Forelimb muscle (tissue), 1 donor: ENCODE measurements at places on chromosomes 16 and 17.

GRCh38 chr16:80527297-80527696 lies 13.5 kb upstream of the DYNLRB2 start:
- DNase-seq, result no peak

DNA sequence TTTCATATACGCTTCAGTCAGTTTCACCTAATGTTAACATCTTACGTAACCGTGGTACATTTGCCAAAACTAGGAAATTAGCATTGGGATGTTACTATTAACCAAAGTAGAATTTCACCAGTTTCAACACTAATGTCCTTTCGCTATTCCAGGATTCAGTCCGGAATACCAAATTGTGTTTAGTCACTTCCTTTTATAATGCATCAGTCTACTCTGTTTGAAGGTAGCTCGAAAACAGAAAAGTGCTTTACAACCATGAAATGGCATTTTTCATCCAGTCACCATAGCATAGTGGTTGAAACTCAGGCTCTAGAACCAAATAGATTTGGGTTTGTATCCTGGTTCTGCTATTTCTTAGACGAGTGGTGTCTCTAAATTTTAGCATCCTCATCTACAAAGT lies 29.4 kb downstream of the AP2B1 start:
- DNase-seq, result no peak

- DNase-seq, result no peak
Observed at GRCh38 chr17:78000341-78000740, 41.8 kb downstream of the TNRC6C start.

- DNase-seq, result no peak
Observed at GRCh38 chr17:78272914-78273258, 41.5 kb downstream of the TMEM235 start.

GRCh38 chr16:75265911-75266701 lies 14.7 kb upstream of the BCAR1 start:
- no peak for DNase-seq

DNA sequence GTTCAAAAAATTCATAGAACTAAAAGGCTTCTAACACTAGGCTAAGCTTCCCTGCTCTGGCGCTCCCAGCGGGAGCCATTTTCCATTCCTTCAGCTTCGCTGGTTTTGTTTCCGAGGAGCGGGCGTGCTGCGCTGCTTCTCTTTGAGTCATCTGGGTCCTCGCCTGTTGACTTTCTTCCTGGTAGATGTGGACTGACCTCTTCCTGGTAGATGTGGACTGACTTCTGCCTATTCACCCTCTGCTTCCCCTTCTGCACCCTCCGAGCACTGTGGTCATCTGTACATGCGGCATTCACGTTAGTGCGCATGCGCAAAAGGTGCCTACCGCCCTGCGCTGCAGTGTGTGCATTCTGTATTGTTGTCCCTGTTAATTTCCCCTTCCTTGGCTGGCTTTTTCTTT lies 40.8 kb upstream of the SEC14L1 start:
- DNase-seq, result no peak

GRCh38 chr16:88437367-88437964 lies 15.6 kb upstream of the ZFPM1 start:
- no peak for DNase-seq

DNA sequence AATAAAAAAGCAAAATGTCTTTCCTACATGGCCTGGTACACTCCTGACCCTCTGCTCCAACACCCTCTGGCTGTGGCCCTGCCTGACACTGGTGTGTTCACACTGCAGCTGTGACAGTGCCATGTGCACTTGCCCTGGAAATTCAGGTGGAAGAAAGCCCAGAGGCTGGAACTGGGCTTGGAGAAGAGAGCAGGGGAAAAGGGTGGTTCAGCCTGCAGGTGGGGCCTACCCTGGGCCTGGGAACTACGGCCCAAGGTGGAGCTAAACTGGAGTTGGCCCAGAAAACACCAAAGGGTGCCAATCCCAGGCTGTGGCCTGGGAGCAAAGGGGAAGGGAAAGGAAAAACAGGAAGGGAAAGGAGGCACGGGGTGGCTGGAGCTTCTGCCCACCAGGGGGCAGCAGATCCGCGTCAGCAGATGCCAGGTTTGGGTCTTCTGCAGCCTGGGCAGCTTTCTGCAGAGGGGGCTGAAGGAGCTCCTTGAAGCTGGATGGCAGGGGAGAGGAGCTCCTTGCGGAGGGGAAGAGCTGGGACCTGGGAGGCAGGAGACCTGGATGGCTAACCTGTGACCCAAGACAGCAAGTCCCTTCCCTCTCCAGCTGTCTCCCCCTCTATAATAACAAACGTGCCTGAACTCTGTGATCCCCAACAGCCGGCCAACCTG lies 15.4 kb upstream of the CTCF start:
- no peak for DNase-seq

GRCh38 chr17:50640686-50641351 lies 6.1 kb downstream of the ABCC3 start:
- DNase-seq, result no peak

GRCh38 chr17:57722704-57723043 lies 22.4 kb downstream of the CCDC182 start:
- DNase-seq, result no peak

- DNase-seq, result no peak
Observed at GRCh38 chr17:12627177-12627629, 38.5 kb upstream of the MYOCD start.

GRCh38 chr16:15764112-15764511 lies 92.7 kb downstream of the MYH11 start:
- DNase-seq, result no peak
